ENCODE measurements at places on chromosomes 5 and 9. TPM values are rescaled to one million over a fixed set of nuclear protein-coding genes. Genes with fewer than 3 reads are reported as not detected.

Gene CER1
- total RNA-seq = not detected

Gene SMIM32
- not detected for total RNA-seq

Gene SLC4A9
- 0.13 TPM for total RNA-seq

Gene C9orf50
- total RNA-seq = not detected

Gene TEK
- total RNA-seq = 13.1 TPM

Gene IQGAP2
- total RNA-seq = 9.7 TPM

Gene GRAMD2B
- 56.7 TPM for total RNA-seq

Gene GPR107
- total RNA-seq = 48.2 TPM
